ENCODE measurements at places on chromosomes 13 and 19.
A peak's percentile ranks its signal among the peaks of the same experiment; 100 is the strongest.

DNA sequence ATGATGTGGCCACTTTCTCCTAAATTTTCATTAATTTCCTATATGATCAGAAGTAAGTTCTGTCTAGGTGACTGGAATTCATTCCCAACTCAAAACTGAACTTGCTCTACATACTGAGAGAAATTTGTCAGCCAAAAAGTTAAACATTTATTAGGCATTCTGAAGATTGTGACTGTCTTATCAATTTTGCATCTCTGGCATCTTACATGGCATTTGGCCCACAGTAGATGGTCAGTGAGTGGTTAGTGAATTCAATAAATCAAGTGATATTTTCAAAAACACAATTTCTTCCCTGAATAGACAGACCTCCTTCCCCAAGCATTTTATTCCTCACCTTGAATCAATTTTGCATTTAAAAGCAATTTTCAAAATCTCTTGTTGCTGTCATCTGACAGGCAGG lies 363.2 kb upstream of the NBEA start:
- no peak for DNase-seq

- DNase-seq = no peak
Measured at GRCh38 chr19:1172353-1173158, 1.5 kb downstream of the SBNO2 start.

- no peak for DNase-seq
Measured at GRCh38 chr19:42042455-42043170, 27.4 kb downstream of the GRIK5 start.

GRCh38 chr13:46507981-46508380 lies 45.0 kb upstream of the LRCH1 start:
- no peak for DNase-seq

- DNase-seq = no peak
Measured at GRCh38 chr13:24491845-24492244, 20.7 kb downstream of the PARP4 start.

DNA sequence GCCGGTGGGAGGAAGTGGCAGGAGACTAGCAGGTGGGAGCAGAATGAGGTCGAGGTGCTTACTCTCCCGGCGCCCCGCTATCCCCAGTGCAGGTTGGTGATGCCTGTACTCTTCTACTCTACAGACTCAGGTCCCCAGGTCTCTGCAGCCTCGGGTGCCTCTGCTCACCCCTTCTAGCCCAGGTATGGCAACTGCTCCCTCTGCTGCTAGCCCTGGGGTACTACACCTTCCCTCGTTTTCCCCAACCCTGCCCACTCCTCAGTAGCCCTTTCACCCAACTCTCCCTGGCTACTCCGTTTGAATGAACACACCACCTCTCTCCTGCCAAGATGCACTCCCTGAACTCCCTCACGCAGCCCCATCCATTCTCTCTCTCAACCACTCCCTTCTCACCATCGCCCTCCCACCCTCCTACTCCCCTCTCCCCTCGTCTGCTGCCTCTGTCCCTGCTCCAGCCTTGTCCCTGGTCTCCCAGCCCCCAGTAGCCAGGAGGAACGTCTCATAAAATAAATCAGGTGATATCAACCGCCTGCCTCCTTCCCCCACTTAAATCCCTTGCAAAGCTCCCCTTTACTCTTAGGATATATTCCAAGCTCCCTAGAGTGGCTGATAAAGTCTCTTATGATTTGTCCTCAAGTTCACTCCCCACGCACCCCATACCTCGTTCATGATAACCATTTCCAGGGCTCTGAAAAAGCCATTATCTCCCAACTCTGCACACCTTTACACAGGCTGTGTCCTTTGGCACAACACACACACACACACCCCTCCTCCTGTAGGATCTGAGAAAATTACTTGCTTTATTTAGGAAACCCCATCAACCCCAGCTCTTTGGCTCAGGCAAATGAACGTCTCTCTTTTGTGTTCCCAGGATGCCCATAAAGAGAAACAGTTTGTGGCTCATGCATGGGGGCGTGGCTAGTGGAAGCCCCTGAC lies 8.2 kb upstream of the MEIS3 start:
- DNase-seq = peak; percentile 64

DNA sequence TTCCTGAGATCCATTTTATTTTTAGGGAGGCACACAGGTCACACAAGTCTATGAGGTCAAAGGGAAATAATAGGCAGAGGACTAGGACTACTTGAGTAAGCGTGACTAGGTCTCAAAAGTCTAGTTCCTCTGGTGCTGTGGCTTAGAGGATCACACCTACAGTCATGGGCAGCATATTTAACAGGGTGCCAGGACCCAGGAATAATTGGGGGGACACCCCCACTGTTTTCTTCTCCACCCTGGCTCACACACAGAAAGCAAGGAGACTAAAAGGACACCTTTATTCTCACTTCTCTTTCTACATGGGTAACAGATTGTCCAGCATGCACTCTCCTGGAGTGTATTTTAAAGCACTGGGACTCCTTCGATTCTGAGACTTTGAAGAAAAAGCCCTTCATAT lies 26.2 kb downstream of the OXGR1 start:
- DNase-seq = no peak

- DNase-seq = no peak
Measured at GRCh38 chr19:4780860-4781259, 10.7 kb upstream of the FEM1A start.

- no peak for DNase-seq
Measured at GRCh38 chr13:110290826-110291225, 16.1 kb downstream of the COL4A1 start.

DNA sequence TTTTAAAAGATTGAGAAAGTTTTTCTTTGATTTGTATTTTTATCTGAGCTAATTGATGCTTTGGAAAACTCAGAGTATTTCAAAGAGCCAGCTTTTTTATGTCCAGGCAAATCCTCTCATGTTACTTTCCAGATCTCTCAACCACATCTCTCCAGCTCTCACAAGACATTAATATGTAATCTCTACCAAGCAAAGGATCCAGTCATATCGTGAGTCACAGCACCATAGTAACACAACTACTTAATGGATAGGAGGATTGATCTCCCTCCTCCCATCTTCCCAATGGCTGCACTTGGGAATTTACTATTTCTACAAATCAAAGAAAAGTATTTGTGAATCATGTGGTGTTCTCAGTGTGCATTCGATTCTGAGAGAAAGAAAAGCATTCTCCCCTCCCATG lies 63.3 kb downstream of the POU4F1 start:
- DNase-seq = no peak

- no peak for DNase-seq
Measured at GRCh38 chr19:5334824-5335500, 5.7 kb downstream of the PTPRS start.

- no peak for DNase-seq
Measured at GRCh38 chr13:113963376-113963775, 10.5 kb downstream of the C13orf46 start.

GRCh38 chr13:34507630-34508029 lies 434.4 kb upstream of the NBEA start:
- DNase-seq = no peak
